Stimulated activated CD4-positive, alpha-beta T cell treated with anti-CD3 and anti-CD28 coated beads, Interleukin-1b, Interleukin-23, amount 100 ng/mL, for 4 hours (primary cell): ENCODE measurements at places on chromosomes 4 and X.

DNA sequence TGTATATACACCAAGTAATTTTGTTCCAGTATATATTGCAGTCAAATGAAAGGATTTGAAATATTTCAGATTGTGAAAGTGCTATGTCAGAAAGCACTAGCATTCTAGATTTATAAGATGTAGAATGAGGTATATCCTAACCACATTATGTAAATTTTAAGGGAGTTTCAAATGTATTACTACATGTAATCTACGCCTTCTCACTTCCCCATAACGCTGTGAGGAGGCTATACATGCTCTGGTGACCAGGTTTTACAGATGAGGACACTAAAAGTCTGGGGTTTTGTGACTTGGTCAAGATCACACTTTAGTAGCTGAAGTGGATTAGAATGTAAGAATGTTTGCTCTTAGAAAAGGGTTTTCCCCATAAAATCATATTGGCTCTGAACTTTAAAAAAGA is 8.1 kb downstream of the ENPEP start:
- DNase-seq = no peak

DNA sequence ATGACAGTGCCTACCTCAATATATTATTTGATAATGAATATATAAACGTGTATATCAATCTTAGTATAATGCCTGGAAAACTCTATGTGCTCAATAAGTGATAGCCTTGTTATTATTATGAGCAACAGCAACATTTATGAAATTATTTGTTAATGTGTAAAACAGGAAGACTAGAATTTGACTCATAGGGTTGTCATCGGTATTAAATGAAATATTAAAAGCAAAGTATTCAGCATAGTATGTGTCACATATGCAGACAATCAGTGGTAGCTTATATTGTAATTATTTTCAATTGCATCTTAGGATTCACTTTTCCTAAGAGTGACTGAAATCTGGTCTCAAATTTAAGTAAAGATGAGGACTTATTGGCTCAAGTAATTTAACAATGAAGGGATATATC is 24.6 kb downstream of the SPANXD start:
- DNase-seq = no peak

- DNase-seq = no peak
These were observed 9.1 kb upstream of the FAM149A start for GRCh38 chr4:186095406-186095805.

- no peak for DNase-seq
These were observed 215.3 kb upstream of the CTSO start for GRCh38 chr4:156169011-156169410.

- no peak for DNase-seq
These were observed 188.0 kb downstream of the STIM2 start for GRCh38 chr4:27048429-27049238.
